ENCODE measurements at places on chromosomes 7 and 10.

GRCh38 chr7:65477326-65477725 lies 103.7 kb downstream of the ZNF92 start:
- DNase-seq: no peak

DNA sequence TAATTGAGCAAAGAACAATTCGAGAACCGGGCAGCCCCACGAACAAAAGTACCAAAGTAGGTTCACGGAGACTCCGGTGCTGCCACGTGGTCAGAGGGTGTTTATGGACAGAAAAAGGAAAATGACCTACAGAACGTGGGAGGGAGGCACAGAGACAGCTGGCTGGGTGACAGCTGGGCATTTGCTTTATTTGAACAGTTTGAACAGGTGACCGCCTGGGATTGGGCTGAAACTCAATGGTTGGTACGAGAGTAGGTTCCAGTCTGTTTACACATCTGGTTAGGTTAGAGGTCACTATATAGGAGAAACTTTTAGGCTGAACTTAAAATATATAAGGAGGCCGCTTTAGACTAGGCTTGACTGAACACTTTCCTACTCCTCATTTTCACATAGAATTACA lies 50.6 kb upstream of the CELF2 start:
- DNase-seq: no peak

- no peak for DNase-seq
Observed at GRCh38 chr10:35355971-35356724, 19.8 kb downstream of the CCNY start.

- DNase-seq: no peak
Observed at GRCh38 chr7:108488768-108489538, 32.7 kb upstream of the NRCAM start.

DNA sequence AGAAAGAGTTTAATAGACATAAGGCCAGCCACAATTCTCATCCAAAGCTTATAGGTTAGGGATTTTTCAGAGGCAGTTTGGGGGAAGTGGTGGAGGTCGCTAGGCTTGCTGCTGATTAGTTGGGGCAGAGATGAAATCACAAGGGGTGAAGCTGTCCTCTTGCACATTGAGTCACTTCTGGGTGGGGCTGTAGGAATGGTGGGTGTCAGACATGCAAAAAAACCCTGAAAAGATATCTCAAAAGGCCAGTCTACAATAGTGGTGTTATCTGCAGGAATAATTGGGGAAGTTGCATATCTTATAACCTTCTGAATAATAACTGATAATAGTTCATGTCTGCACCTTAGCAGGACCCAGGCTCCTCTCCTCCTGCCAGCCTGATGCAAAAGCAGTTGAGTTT lies 2.1 kb downstream of the FAM24B start:
- no peak for DNase-seq

GRCh38 chr7:133633055-133633454 lies 380.2 kb downstream of the EXOC4 start:
- no peak for DNase-seq

DNA sequence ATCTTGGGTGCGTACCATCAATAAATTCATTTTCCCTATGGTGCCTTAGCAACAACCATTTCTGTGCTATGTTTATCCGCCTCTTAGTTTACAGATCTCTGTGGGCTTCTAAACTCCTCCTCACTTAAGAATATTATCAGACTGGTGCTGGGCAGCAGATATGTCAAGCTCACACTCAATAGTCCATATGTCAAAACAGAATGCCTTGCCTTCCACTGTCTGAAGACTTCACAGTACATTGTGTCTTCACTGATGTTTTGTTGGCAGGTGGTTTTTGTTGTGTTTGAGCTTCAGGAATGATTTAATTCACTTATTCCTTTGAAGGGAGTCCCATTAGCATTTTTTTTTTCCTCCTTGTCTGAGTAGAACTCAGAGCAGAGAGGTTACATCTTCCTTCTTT lies 419.6 kb downstream of the DNAJB9 start:
- DNase-seq: no peak

GRCh38 chr10:103617602-103618385 lies 124.3 kb downstream of the NEURL1 start:
- no peak for DNase-seq
